ENCODE measurements at places on chromosomes 2 and 18. TPM values are rescaled to one million over a fixed set of nuclear protein-coding genes. Genes with fewer than 3 reads are reported as not detected.

GRCh38 chr2:238850091-238850490, 2.2 kb downstream of the TWIST2 start:
- no peak for DNase-seq

GRCh38 chr18:50312296-50313030, 25.0 kb upstream of the CXXC1 start:
- peak; percentile 66 for DNase-seq

DNA sequence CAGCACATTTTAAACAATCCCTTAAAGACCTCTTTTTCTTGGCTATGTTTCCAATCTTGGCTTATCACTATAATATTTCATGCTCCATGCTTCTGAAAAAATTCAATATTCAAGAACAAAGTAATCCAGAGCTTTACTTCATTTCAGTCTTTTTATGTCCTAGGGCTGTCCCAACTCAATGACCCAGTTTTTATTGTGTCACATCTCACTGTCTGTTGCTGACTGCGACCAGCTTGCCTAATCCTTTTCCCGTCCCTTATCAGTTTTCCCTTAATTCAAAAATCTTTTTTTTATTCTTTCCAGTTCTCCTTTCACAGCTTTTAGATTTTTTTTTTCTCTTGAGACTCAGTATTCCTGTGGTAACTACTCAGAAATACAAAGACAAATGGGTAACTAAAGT, 10.2 kb downstream of the TMEM17 start:
- no peak for DNase-seq

DNA sequence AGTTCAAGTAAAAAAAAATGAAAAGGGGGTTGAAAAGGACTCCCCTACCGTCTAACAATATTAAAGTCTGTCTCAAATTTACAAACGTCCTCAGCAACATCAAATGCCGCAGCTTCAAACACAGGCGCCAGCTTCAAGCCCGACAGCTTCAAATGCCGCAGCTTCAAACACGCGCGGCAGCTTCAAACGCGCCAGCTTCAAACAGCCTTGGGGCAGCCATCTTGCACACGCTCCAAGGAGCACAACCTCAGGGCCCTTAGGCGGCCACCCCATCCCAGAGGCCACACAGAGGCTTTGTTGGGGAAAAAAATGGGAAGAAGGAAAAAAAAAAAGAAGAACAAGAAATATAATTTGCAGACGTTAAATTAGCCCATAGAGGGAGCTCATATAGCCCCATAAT, 244.4 kb upstream of the VRK2 start:
- no peak for DNase-seq

DNA sequence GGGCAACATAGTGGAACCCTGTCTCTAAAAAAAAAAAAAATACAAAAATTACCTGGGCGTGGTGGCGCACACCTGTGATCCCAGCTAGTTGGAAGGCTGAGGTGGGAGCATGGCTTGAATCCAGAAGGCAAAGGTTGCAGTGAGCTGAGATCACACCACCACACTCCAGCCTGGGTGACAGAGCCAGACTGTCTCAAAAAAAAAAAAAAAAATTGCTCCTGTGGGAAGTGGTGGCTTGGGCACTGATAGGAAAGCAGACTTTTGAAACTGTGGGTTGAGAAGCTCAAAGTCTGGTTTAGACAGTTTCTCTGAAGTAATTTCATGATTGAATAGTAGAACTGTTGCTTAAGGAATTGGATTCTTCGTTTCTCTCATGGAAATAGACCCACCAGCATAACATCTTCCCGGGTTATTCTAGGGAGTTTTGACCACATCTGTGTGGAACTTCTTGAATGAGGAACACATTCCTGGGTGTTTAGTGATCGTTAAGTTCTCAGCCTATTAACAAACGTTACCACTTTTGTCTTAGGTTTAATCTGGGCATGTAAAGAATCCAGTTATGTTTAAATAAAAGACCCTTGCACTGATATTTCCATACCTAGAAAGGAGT, 33.5 kb downstream of the GRHL1 start:
- no peak for DNase-seq

- DNase-seq: peak; percentile 51
These were observed 17.6 kb downstream of the PMAIP1 start for GRCh38 chr18:59917422-59917821.

Gene PTPRN
- total RNA-seq: not detected

DNA sequence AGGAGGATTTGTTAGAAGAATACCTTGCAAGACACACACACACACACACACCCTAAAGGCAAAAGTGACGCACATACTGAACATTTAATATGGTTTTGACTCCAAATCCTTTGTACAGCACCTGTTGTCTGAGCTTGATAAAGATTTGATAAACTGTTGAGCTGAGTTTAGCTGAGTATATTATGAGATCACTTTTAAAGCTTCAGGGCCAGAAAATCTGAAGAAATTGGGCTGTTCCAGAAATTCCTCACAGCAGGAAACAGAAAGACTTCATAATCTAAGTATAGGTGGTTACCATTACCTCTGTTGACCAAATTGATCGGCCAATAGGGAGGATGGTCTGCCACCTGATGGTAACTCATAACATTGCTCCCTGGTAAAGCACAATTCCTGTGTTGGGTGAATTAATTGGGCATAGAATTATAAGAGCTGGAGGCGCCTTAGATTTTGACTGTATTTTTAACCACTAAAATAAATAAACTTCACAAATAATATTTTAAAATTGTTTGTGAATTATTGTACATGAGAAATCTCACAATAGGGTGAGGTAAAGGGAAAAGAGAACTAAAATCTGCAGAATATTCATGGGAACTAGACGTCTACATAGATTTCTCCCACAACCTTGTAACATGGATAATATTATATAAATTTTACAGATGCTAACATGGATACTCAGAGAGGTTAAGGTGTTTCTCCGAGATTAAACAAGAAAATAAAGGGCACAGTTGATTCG, 21.8 kb upstream of the RPIA start:
- DNase-seq: no peak

GRCh38 chr2:188412190-188412589, 120.5 kb downstream of the GULP1 start:
- DNase-seq: no peak

GRCh38 chr18:31430554-31430953, 17.0 kb upstream of the DSG3 start:
- DNase-seq: no peak

DNA sequence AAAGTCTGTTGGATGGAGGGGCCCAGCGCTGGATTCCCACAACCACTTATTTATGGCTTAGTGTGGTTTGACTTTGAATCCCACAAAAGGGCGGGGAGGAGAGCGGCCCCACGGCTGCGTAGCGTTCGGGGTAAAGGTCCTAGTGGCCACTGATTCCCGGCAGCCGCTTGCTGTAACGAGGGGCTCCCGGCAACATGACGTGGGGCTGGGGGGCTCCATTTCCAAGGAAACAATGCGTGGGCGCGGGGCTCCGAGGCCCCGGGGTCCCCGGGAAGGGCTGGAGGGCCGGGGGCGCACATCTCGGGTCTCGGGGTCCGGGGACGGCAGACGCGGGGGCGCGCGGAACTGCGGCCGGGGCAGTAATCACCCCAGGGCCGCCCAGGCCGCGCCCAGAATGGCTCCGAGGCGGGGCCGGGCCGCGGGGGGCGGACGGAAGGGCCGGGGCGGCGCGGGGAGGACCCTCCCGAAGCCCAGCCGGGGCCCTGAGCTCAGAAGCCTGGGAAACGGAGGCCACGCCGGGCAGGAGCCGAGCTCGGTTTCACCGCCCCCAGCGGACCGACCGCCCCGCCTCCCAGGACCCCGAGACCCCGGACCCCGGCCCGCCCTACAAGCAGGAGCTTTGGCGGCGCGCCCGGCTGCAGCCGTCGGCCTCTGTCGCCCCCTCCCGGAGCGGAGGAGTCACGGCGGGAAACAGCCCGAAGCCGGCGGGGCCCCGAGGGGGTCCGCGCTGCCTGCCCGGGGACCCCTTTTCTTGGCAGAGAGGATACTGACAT, 11.9 kb upstream of the MLPH start:
- DNase-seq: peak; percentile 87

Gene SLC23A3
- 1.6 TPM for total RNA-seq

GRCh38 chr2:143819190-143819735, 690.0 kb downstream of the ARHGAP15 start:
- DNase-seq: no peak

- DNase-seq: no peak
These were observed 3.2 kb downstream of the GPBAR1 start for GRCh38 chr2:218263817-218264641.

Data from ureter (tissue), 1 donor.